ENCODE measurements at places on chromosomes 3 and 15.

DNA sequence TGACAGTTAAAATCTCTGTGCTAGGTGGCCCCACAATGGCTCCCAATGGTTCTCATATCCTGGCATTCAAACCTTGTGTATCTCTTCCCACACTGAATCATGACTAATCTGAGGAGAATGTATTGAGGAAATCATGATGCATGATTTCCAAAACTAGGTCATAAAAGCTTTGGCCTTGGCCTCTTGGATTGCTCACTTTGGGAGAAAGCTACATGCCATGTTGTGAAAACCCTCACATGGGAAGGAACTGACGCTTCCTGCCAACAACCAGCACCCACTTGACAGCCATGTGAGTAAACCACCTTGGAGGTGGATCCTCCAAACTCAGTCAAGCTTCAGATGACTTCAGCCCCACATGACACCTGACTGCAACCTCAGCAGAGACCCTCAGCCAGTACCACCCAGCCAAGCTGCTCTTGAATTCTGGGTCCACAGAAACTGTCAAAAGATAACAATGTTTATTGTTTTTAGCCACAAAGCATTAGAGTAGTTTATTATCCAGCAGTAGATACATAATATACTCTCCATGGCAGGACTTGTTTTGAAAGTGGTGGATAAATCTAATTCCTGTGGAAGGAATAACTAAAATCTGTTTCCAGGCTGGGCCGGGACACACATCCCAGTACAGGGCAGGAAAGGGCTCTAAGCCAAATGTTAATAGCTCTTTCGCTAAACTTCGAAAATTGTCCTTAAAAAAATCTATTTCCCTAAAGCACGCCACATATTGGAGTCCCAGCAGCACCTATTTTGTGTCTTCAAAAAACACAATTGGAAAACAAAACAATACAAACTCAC is 1.0 kb upstream of the ZNF620 start:
- no peak for DNase-seq

GRCh38 chr3:140004271-140004670 is 69.3 kb downstream of the CLSTN2 start:
- no peak for DNase-seq

- no peak for DNase-seq
Measured at GRCh38 chr3:16848007-16848406, 36.7 kb upstream of the PLCL2 start.

DNA sequence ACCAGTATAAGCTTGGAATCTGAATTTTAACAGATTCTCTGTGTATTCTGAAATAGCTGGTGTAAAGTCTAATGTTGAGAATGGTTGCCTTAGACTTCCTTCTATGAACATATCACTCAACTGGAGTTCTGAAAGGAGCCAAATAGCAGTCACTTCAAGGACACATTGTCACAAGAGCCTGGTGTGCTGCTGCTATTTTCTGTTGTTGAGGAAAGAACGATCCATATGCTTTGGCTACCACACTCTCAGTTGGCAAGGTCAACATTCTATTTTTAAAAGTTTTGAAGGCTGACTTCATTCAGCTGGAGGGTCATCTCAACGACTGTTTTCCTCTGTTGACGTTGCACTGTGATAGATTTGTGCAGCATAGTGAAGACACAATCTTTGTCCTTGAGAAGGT is 248.7 kb downstream of the TUSC7 start:
- no peak for DNase-seq

DNA sequence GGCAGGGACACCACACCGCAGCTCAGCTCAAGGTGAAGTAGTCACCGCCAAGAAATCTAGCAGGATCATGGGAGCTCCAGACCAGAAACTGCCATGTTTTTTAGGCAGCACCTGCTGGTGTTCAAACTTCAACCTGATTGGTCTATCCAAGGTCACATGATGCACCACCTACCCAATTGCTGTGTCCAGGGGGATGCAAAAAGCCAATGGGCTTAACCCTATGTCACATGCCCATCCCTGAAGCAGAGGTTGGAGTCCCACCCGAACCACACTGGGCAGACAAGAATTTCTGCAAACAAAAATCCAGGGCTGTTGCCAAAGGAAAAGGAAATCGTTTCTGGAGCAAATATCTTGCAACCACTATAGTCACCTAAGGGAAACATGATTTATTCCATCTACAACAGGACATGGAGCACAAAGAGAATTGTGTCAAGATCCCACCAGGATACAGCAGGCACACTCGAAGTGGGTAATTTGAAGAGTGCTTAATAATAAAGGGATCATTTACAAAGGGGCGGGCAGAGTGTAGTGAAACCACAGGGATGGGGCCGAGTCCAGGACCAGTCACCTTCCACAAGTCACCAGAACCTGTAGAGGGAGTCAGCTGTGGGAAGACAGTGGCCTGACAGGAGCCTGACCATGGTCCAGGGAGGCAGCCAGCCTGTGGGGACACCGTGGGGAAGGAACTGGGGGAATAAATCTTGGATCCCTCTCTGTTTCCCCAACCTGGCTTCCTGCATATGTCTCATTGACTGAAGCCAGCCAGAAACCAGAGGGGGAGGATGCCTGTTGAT is 34.2 kb upstream of the TSEN2 start:
- no peak for DNase-seq

- DNase-seq = no peak
Measured at GRCh38 chr15:37078566-37078965, 21.8 kb downstream of the MEIS2 start.

DNA sequence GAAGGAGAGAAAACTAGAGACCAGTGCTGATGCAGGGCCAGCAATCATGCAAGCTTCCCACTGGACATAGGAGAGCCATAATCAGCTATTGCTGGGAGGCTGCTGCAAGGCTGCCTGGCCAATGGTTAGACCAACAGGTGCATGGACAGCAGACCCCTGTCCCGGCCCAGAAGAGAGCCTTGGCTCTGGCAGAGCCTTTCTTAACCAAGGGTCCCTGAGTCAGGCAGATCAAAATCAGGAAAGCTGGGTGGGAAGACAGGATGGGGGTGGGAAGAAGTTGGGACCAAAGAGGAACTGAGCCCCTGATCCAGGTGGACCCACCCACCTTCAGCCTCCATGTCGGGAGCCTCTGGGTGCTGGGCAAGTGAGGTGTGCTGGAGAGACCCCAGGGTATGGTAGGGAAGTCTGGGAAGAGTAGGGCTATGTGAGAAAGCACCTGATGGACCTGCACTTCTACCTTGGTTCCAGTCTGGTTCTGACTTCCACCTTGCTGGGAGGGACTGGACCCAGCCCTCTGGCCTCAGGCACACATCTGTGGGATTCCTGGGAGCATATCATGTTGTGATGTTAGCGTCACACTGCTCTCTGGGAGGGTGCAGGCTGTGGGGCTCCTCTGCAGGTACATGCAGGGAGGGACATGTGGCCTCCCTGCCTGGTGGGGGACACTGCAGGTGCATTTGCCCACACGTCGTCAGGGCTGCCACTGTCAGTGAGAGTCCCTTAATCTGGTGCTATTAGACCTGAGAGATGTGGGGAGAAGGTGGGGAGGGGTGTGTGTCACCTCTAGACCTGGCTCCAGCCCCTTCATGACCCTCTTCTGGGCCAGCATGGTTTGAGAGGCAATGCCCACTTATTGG is 24.7 kb downstream of the KY start:
- no peak for DNase-seq

DNA sequence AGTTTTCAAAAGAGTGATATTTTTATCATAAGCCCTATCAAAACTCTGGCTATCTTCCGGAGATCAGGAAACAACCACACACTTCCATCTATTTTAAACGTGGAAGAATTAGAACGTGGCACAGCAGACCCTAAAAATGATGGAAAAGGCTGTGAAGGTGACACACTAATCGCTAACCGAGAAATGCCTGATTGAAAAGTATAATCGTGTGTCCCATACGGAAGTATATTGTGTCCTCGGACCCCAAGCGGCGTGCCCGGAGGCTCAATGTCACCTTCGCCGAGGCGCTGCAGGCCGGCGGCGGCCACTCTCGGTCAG is 642 bp downstream of the COX5A start:
- DNase-seq = no peak

DNA sequence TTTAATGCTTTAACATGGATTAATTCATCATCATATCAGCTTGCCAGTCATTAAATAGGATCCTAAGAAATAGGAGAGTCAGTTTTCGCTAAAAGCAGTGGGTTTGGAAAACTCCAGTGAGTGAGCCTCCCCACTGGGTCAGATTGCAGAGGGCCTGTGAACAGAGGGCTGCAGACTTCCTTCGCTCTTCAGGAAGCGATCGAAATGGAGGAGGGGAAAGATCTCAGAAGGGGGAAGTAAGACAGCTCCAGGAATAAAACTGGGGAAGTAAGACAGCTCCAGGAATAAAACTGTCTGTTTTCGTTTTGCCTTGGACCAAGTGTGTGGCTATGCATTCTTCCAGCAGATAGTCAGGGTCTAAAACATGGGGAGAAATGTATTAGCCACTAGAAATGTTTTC is 124.8 kb upstream of the C15orf61 start:
- no peak for DNase-seq

Data from amniotic stem cell (primary cell).